Mesenchymal stem cell (in vitro differentiated cells and primary cell): ENCODE measurements at places on chromosomes 12 and 14.

DNA sequence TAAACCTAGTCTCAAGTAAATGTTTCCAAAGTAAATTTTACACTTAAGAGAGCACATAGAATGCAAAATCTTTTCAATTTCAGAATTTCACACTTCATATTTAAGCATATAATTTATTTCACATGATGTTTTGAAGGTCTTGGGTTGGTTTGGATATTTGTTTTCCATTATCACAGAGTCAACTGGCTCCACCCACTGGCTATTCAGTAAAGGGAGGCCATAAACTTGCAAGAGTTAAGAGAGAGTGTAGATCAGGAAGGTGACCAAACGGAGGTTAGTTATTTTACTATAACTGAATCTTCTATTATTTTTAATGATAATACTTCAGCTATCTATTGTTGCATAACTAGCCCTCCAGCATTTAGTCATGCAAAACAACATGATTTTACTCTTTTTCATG is 6.2 kb upstream of the CPNE8 start:
- H3K4me3 ChIP-seq, result no peak overlapping the region
- H3K36me3 ChIP-seq, result no peaks in the 10 kb centered on the region
- no peak for DNase-seq
- H3K27me3 ChIP-seq, result no peaks in the 10 kb centered on the region

- DNase-seq, result no peak
- peaks cover 9% of the 10 kb centered on the region for H3K4me1 ChIP-seq
- no peak overlapping the region for H3K27ac ChIP-seq
Observed at GRCh38 chr12:122183588-122183940, 641 bp downstream of the LRRC43 start.

DNA sequence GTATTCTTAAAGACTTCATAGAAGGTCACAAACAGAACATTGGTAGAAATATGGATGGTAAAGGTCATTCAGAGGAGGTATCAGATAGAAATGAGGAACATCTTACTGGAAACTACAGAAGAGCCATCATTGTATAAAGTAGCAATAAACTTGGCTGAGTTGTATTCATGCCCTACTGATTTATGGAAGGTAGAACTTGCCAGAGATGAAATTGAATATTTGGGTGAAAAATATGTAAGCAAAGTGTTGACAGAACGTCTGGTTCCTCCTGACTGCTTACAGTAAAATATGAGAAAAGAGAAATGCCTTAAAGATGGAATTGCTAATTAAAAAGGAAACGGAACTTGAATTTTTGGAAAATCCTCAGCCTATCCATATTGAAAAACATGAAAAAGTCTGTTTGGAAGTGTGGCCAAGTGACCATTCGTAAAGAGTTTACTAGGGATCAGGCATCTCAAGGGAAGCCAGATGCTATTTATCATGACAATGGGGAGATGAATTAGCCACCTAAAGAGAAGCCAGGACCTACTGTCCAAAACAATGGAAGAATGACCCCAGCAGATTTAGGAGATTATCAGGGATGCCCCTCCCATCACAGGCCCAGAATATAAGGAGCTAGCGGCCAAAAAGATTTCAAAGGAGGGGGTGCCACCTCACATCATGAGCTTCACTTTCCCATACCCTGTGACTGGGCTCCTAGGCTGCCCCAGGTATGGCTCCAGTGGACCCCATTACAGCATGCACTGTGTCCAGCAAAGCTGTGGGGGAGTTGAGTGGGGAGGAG is 189.3 kb downstream of the ITPR2 start:
- peaks cover 12% of the 10 kb centered on the region for H3K4me1 ChIP-seq
- DNase-seq, result no peak
- no peaks in the 10 kb centered on the region for H3K36me3 ChIP-seq
- no peak overlapping the region for H3K27ac ChIP-seq

DNA sequence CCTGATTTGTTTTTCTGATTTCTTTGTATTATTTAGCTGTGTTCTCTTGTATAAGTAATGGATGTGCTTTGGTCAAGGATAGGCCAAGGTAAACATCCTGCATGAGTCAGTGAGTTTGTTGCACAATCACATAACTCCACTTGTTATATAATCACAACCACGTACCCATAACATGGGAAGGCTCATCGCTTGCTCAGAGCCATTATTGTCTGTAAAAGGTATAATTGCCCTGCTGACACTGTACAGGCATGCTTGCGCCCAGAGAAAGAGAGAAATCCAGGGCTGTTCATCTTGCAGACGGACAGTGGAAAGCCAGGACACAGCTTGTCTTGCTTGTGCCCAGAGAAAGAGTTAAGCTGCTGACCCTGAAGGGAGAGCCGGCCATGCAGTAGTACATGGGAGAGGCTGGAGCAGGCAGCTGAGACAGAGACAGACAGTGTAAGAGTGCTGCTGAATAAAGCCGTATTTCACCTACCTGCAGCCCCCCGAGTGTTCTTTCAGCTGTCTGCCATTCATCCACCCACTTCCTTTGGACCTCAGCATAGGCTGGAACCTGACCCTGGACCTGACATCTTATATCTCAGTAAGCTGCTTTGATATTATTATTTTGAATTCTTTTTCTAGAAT is 174.7 kb upstream of the DAAM1 start:
- H3K27ac ChIP-seq, result no peak overlapping the region
- no peaks in the 10 kb centered on the region for H3K27me3 ChIP-seq
- no peak overlapping the region for H3K4me3 ChIP-seq
- DNase-seq, result peak; percentile 78
- no peaks in the 10 kb centered on the region for H3K4me1 ChIP-seq

DNA sequence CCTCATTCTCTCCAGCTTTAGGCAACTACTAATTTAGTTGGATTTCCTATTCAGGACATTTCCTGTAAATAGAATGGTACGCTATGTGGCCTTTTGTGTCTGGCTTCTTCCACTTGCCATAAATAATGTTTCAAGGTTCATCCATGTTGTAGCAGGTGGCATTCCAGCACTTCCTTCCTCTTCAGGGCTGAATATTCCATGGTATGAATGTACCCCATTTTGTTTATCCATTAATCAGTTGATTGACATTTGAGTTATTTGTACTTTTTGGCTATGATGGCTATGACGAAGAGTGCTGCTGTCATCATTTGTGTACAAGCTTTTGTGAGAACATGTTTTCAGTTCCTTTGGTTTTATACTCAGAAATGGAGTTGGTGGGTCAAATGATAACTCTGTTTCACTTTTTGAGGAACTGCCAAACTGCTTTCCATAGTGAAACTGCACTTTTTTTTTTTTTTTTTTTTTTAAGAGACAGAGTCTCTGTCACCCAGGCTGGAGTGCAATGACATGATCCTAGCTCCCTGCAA is 6.5 kb upstream of the CDK2AP1 start:
- no peaks in the 10 kb centered on the region for H3K36me3 ChIP-seq
- no peaks in the 10 kb centered on the region for H3K4me1 ChIP-seq
- no peak overlapping the region for H3K27ac ChIP-seq
- H3K27me3 ChIP-seq, result no peaks in the 10 kb centered on the region

DNA sequence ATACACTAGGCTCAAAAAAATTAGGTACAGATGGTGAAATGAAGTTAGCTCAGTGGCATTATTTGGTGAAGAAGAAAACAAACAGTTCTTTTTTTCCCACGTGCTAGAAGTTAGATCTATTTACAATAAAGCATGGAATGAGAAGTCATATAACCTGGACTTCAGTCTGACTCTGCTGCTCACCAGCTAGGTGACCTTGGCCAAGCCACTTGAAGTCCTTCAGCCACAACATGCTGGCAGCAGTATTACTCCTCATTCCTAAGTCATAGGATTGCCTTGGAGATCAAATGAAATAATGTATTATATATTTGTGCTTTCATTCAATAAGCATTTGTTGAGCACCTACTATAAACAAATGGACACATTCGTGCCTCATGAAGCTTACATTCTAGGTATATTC is 45.2 kb downstream of the PTHLH start:
- H3K27ac ChIP-seq, result no peak overlapping the region
- H3K27me3 ChIP-seq, result no peaks in the 10 kb centered on the region
- no peak for DNase-seq
- no peaks in the 10 kb centered on the region for H3K36me3 ChIP-seq
- H3K4me3 ChIP-seq, result no peak overlapping the region
- no peaks in the 10 kb centered on the region for H3K4me1 ChIP-seq

GRCh38 chr12:32569259-32569658 is 109.8 kb upstream of the DNM1L start:
- no peaks in the 10 kb centered on the region for H3K36me3 ChIP-seq
- no peaks in the 10 kb centered on the region for H3K27me3 ChIP-seq
- peaks cover 9% of the 10 kb centered on the region for H3K4me1 ChIP-seq
- peak overlapping the region; percentile 63 for H3K27ac ChIP-seq
- DNase-seq, result no peak

- H3K27ac ChIP-seq, result peak overlapping the region; percentile 92
- H3K4me1 ChIP-seq, result peaks cover 1% of the 10 kb centered on the region
- no peaks in the 10 kb centered on the region for H3K27me3 ChIP-seq
Observed at GRCh38 chr12:72511498-72511897, 239.3 kb downstream of the TRHDE start.

DNA sequence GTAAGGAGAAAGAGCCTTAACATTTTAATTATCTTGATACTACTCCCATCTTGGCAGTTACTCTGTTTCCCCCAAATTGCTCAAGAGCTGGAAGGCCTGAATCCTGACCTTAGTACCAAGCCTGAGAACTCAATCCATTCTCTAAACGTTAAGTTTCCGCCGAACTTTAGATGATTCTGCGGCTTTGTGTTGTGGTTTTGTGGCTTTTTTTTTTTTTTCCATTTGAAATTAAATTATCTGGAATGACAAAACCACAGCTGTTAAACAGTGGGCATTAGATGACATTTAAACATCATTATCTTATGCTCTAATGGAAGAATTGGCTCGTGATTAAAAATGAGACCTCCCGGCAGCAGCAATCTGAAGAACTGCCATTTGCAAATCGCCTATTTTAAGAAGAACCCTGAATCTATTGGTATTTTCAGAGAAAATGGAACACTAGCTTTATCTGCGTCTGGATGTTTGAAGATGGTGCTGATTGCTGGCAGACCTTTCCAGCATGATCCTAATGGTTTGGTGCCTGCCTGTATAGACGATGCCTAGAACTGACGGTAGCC is 38.4 kb downstream of the TMEM132C start:
- no peaks in the 10 kb centered on the region for H3K36me3 ChIP-seq
- H3K4me3 ChIP-seq, result no peak overlapping the region
- H3K4me1 ChIP-seq, result no peaks in the 10 kb centered on the region
- no peak for DNase-seq
- H3K27me3 ChIP-seq, result no peaks in the 10 kb centered on the region

DNA sequence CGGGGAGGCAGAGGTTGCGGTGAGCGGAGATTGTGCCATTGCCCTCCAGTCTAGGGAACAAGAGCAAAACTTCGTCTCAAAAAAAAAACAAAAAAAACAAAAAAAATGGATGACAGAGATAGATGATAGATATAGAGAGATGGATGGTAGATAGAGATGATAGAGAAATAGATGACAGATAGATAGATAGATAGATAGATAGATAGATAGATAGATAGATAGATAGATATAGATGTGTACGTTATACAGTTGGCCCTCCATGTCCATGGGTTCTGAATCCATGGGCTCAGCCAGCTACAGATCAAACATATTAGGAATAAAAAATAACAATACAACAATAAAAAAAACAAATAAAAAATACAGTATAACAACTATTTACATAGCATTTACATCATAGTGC is 12.8 kb upstream of the SLC25A3 start:
- no peak overlapping the region for H3K4me3 ChIP-seq
- no peak for DNase-seq
- H3K4me1 ChIP-seq, result peaks cover 3% of the 10 kb centered on the region
- no peak overlapping the region for H3K27ac ChIP-seq

DNA sequence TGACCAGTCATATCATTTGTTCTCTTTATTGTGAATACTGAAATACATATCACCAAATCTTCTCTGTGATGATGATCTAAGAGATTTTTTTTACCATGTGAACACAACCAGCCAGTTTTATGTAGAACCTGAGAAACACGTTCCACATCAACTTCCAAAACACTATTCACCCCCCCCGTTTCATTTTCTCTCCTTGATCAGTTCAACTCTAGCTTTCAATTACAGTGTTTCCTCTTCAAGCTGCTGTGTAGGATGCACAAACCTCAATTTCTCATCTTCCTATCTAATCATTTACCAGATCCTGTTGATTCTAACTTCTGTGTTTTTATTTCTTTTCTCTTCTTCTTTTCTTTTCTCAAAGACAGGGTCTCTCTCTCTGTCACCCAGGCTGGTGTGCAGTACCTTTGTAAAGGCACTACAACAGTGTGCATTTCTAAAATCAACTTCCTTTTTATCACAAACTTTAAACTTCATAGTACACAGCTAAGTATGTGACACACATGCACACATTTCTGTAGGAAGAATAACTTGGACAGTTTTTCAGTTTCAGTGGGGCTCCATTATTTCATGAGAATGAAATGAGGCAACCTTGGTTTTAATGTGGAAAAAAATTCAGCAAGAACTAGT is 149.9 kb upstream of the FBXO33 start:
- no peaks in the 10 kb centered on the region for H3K27me3 ChIP-seq
- H3K4me1 ChIP-seq, result peaks cover 2% of the 10 kb centered on the region

DNA sequence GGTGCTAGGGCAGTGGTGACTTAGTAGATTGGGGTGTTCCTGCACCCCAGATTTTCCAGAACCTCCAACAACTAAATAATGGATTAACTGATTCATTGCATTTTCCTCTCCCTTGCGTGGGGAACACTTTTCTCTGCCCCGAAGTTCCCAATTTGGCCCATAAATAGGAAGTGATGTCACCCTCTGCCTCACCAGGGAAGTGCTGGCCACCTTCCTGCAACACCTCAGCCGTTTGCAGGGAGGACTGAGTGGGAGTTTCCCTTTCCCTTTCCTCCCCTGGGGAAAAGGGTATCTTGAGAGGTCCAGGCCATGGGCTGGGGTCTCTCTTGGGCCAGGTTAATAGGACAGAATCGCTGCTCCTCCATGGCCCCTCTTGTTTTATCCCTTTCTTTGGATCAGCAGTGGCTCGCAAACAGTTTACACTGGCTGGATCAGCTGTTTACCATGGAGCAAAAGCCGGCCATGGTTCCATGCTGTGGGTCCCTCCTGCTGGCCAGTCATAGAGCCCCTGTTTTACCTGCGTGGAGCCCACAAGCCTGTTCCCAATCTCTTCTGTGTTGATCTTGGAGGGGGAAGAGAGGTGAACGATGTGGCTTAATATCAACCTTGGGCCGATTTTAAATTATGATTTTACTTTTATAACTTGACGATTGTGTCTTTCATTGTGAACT is 91.6 kb upstream of the VRK1 start:
- no peak for DNase-seq
- H3K27ac ChIP-seq, result no peak overlapping the region
- H3K4me3 ChIP-seq, result no peak overlapping the region
- H3K27me3 ChIP-seq, result peaks cover 15% of the 10 kb centered on the region
